Right forelimb (tissue), 1 donor: ENCODE measurements at places on chromosomes 6 and 20.
A peak's percentile ranks its signal among the peaks of the same experiment; 100 is the strongest.

- DNase-seq, result peak; percentile 70
These were observed 163.4 kb downstream of the MTFR2 start for GRCh38 chr6:136086686-136087085.

DNA sequence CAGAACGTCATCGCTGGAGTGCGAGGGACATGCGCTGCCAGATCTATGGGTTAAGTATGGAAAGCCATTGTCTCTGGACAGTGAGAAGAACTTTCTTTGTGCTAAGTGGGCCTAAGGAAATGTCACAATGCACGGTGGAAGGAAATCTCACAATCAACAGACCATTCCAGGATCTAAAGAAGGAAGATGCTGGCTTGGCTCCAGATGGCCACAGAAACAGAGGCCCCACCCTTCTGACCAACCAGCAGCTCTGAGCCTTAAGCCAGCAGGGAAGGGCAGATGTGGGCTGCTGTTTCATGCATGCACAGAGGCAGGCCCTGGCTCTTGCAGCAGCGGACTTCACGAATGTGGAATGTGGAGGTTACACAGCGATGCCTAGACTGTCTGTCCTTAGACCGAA is 156.3 kb downstream of the SOBP start:
- no peak for DNase-seq

- DNase-seq, result no peak
These were observed 444.2 kb downstream of the HTR1B start for GRCh38 chr6:77019081-77019480.

GRCh38 chr6:112501705-112502104 is 154.6 kb downstream of the RFPL4B start:
- DNase-seq, result peak; percentile 79

DNA sequence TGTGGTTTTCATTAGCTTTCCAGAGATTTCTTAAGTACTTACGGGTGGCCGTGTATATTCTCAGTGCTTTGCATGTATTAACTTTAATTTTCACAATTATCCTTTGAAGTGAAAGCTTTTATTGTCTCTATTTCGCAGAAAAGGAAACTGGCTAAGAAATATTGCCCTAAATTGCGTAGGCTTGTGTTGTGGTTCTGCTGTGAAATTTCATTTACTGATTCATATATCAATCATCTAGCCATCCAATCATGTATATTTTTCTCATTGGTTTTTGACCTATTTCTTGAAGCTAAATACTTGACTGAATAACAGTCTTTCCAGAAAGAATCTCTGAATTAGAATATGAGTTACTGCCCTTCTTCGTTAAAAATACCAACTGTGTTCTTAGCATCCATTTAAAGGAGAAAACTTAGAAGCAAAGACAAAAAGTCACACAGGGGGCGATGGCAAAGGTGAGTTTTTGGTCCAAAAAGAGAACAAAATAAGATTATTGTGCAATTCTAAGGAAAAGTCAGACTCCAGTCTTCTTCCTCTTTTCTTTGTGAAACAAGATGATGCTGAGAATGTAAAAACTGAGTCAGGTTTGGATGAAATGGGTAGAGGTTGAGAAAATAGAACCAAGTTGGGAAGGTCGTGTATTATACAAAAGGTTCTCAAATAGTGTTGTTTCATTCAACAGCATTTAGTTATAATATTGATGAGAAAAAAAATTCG is 1.4 kb downstream of the CYB5R4 start:
- DNase-seq, result no peak

GRCh38 chr6:105608711-105609374 is 206.0 kb upstream of the PREP start:
- no peak for DNase-seq

DNA sequence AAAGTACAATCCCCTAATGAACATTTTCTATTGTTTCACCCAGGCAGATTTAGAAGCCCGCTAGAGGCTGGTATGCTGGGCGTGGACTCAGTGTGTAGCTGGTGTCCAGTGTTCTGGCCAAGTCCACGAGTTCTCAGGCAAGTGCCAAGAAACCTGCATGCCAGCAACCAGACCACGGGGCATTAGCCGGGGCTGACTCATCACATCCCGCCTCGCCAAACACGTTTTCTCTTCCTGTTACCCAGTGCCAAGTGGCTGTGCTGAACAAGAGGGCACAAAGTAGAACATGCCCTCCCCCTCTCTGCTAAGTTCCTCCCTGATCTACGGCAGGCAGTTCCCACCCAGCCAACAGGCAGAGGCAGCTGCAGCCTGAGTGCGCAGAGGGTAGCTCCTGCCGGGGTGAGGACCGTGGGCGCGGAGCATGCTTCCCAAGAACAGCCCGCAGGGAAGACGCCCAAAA is 29.6 kb downstream of the RAMACL start:
- DNase-seq, result peak; percentile 73

- no peak for DNase-seq
These were observed 51.9 kb downstream of the PYGB start for GRCh38 chr20:25299806-25300205.

DNA sequence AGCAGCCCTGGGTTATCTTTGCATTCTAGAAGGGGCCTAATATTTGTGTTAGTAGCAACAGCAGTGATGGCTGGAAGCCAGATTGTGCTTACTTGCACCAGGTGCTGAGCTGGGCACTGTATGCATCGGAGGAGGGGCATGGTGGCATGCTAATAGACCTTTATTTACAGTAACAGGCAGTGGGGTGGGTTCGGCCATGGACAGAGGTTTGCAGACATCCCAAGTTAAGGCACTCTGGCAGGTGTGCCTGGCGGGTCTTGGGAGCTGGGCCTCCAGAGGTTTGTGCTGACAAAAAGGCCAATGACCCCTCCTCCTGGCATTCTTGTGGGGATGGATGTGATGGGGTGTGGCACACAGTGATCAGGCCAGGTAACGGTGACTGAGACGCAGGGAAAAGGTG is 39.0 kb upstream of the CD93 start:
- DNase-seq, result no peak
